Hematopoietic multipotent progenitor cell (in vitro differentiated cells): ENCODE measurements at places on chromosomes 6 and 20.

DNA sequence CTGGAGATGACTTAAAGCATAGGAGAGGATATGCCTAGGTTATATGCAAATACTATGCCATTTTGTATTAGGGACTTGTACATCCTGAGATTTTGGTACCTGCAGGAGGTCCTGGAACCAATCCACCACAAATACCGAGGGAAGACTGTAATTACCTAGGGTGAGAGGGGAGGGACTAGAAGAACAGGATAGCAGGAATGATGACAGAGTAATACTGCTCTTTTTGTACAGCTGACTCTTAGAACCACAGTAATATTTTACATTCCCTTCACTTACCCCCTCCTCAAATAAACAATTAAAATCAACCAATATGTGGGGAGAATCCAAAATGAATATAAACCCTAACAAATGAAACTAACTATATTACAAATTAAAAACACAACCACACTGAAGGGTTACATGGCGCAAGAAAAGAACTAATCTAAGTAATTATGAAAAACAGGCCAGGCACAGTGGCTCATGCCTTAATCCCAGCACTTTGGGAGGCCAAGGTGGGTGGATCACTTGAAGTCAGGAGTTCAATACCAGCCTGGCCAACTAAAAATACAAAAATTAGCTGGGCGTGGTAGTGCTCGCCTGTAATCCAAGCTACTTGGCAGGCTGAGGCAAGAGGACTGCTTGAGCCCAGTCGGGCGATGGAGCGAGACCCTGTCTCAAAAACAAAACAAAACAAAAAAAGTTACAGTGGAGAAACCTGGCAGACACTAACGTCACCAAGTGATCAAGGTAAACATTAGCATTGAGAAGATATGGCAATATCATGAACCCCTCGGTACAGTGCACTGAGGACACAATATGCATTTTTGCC is 37.1 kb downstream of the MAP1LC3A start:
- no peak for DNase-seq

- DNase-seq: no peak
Measured at GRCh38 chr6:20769631-20770030, 235.4 kb downstream of the CDKAL1 start.

DNA sequence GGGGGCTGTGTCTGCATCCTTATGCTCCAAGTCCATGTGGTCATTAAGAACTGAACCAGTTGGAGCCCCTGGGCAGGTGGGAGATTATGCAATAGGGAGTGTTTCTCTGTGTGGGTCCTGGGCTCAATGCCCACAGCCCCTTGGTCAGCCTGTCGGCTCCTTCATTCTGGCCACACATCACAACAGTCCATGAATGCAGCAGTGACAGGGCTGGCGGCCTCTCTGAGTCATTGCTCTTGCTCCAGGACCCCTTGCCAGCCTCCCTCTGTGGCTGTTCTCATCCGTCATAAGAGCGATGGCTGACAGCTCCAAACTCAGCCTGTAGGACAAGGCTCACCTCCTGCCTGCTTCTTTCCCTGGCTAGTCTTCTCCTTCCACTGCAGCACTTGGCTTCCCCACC is 609.5 kb upstream of the CDH4 start:
- DNase-seq: no peak

DNA sequence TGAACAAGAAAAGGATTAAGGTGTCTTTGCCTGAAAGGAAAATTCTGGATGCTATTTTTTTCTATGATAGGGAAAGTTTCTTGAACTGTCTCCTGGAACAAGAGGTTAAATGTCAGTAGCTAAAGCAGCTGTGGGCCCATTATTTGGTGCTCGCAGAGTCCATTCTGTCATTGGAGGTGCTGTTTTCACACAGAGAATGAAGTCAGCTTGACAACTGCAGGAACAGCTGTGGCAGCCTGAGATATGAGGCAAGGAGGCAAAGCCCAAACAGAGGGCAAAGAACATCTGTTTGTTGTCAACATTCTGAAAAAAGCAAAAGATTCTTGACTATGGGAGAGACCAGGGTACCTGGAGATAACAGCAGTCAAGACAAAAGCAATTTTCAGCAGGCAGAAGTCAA is 548.2 kb downstream of the KIF16B start:
- no peak for DNase-seq

DNA sequence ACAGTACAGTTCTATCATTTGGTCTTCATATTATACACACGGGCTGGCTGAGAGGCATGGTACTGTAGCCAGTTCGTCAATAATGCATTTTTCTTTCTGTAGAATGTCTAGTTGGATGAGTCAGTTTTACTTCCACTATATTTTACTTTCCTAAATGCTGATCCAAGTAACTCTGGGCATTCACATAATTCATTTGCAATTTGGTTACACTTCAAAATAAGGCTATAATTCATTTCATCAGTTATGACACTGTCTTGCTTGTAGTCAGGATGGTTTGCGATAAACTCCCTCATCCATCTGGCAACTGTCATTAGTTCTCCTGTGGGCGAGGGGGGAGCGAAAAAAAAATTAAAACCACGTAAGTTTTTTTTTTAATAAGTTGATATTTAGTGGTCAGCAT is 46.3 kb downstream of the GCLC start:
- no peak for DNase-seq

DNA sequence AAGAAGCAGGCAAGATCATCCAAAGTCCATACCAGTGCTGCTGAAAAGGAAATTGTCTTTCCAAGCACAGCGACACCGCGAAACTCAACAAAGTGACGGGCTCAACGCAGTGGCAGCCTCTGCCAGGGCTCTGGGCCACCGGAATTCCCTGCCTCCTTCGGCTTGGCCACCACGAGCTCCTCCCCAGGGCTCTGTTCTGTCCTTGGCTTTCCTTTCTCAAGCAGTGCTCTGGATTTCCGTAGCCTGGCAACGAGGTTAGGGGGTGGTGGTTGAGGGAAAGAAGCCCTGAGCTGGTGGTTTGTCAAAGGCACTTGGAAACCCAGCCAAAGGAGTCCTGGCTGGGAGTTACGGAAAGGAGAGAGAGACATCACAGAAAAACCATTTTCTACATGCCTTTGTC is 31.2 kb downstream of the PRR18 start:
- no peak for DNase-seq

DNA sequence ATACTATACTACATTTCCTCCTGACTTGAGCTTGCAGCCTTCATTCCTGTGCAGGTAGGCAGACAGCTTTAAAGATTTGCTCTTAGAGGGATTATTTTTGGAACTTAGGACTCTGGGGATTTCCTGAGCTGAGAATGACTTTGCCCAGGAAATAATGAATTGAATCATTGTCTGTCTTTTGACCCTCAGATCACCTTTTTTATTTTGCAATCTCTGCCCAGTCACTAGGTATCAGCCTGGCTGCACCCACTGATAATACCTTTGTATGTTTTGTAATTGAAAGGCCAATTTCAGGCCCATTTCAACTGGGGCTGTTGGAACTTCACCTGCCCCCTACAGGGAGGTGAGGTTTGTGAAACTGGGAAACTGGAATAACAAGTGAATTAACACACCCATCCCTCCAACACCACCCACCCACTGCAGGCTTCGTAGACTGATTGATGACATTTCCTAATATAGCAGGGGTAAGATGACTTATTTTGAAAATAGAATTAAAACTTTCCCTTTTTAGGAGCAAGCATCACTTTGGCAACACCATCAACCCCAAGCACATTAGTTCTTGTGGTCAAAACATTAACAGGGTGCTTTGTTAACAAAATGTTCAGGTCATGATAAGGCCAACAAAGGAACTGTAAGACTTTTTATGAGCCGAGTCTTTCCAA is 157.1 kb upstream of the CENPW start:
- no peak for DNase-seq

DNA sequence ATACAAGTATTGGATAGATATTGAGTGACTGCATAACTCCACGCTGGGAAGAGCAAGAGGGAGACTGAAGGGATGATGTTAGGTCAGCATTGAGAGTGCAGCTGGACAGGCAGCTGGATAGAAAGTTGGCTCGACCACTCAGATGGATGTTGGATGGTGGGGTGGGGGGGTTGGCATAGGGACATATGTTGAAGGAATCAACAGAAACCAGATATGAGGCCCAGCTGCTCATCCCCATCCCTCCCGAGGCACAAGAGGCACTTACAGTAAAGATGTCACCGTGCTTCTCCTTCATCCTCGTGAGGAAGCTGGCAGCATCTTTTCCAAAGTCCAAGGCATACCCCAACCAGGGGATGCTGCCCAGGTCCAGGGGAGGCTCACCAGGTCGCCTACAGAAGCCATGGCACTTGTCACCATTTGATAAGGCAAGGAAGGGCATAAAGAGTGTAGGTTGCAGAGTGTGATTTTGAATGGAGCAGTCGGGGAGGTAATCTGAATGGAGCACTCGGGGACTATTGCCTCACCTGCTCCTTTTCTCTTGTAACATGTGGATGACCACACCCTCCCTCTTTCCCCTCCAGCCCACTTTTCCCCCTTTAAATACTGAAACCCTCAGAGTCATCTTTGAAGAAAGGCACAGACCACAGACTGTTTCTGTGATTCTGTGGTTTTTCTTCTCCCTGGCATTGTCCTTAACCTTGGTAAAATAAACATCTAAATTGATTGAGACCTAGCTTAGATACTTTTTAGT is 18.0 kb downstream of the PTGIS start:
- no peak for DNase-seq

- no peak for DNase-seq
Measured at GRCh38 chr6:153162172-153162571, 31.1 kb upstream of the RGS17 start.

GRCh38 chr20:21203088-21203656 is 77.3 kb downstream of the KIZ start:
- no peak for DNase-seq

DNA sequence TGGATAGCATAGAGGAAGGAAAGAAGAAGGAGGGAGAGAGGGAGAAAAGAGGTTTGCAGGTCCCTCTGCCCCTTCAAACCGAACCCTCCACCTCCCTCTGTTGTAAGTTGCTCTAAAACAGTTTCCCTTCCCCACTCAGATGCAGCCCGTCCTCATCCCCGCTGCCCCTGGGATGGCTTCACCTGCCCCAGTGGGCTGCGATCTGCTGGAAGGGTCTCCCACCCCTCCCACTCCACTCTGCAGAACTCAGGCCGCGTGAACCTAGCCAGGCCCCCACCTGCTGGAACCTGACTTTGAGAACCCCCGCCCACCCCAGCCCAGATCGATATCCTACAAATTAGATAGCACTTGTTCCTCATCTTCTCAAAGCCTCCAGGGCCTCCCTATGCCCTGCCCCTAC is 190.8 kb downstream of the DLL1 start:
- no peak for DNase-seq

- DNase-seq: no peak
Measured at GRCh38 chr6:1993042-1993441, 252.4 kb downstream of the GMDS start.

- peak; percentile 32 for DNase-seq
Measured at GRCh38 chr6:25007269-25007699, 71.5 kb upstream of the RIPOR2 start.

DNA sequence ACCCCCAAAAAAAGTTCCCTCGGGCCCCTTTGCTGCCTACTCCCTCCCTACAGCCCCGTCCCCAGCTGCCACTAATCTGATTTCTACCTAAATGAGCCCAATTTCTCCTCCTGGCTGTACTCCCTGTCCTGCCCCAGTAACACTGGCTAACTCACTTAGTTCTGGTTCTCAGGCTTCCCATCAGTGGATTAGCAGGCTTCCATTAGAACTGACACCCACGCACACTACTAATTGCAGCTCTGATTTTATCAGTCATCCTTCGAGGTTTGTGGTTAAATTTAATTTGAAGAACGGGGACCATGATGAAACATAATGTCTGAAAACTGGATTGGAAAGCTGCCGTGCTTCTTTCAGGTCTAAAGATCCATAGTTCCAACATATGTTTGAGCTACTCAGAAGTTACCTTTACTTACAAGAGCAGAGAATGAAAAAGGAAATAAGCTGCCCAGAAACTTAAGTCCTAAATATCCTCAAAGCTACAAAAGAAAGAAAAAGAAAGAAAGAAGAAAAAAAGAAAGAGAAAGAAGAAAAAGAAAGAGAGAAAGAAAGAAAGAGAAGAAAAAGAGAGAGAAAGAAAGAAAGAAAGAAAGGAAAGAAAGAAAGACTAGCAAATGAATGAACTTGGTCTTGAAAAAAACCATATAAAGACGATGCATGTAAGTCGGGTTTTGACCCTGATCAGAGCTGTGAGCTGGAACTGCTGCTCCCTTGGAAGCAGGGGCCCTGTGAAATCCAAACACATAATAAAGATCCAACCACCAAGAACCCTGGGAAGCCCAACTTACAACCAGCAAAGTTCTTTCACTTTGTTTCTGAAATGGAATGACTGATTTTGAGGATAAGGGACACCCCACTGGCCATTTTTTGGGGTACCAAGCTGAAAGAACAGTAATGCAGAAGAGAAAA is 51.7 kb downstream of the CNKSR3 start:
- no peak for DNase-seq
